ENCODE measurements at places on chromosomes 3 and 15.
A peak's percentile ranks its signal among the peaks of the same experiment; 100 is the strongest.

DNA sequence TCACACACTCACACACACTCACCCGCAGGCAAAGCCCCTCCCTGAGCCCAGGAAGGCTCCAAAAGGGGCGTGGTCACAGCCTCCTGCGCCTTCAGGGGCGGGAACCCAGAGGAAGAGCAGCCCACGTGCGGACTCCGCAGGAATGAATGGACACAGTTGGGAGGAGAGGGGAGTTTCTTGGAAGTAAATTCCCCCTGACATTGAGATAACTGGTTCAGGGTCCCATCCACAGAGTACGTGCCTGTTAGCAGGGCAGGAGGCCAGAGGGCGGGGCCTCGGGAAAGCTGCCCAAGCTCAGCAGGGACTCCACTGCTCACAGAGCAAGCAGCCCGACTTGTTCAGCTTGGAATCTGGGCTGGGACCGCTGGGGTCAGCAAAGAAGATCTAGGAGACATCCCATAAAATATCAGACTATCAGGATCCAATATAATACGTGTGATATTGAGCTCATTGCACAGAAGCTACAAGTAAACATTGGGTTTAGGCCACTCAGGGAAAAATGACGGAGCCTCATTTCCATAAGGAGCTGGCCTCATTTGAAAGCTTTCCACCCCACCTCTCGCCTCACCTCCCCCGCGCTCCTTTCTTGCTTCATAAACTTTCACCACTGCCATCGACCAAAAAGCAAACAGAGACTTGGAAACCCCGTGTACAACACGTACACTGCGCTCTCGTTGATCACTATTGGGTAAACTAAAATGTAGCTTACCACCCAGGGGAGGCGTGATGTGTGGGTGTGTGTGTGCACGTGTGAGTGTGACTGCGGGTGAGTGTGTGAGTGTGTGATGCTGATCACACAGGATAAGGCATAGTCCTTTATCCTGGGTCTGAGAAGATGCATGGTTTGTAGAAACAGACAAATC is 36.0 kb downstream of the TM2D3 start:
- no peak for DNase-seq

GRCh38 chr15:48754011-48754410 is 56.9 kb downstream of the CEP152 start:
- DNase-seq: no peak

DNA sequence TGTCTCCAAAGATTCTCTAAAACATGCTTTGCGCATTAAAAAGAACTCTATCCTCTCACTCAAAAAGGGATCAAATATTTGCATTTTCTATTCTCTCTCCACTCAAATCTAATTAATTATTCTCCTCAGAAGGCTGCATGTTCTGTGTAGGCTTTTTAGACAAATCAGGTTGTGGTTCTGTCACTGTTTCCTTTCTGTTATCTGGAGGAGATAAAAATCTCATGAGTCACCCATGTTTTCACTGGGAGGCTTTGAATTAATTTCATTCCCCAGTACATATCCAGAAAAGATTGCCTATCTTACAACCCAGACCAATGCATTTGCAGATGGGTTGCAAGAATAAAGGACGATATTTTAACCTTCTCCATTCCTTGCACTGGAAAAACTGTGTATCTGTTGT is 446.5 kb downstream of the GRM7 start:
- DNase-seq: no peak

GRCh38 chr3:56309465-56309864 is 158.8 kb downstream of the ERC2 start:
- DNase-seq: no peak

DNA sequence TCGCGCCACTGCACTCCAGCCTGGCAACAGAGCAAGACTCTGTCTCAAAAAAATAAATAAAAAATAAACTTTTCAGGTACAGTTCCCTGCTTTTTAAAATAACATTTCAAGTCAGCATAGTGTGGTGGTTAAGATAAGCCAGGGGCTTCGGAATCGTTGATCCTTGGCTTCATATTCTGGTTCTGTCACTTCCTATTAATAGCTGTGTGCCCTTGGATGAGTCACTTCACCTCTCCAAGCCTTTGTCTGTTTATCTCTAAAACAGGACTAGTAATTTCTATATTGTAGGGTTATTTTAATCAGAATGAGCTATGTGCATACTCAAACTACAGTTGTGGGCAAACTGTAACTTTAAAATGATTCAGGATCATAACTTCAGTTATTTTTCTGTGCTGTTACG is 53.8 kb upstream of the SENP5 start:
- DNase-seq: no peak

- DNase-seq: no peak
Measured at GRCh38 chr3:56748663-56749231, 53.0 kb downstream of the ARHGEF3 start.

DNA sequence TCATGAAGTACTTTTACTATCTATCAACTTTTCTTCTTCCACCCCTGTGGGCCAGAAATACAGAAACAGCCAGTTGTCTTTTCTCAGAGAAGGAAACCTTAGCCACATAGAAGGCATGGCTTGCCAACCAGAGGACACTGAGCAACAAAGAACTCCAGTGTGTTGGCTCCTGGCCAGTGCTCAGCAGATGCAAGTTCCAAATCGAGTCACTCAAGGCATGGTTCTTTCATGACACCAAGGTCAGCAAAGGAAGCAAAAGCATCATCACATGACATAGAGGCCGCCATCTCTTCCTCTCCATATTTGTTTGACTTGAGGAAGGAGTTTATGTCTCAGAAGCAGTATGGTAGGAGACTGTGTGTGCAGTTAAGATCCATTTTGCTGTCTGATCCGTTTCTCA is 92.2 kb downstream of the MYLK start:
- no peak for DNase-seq

DNA sequence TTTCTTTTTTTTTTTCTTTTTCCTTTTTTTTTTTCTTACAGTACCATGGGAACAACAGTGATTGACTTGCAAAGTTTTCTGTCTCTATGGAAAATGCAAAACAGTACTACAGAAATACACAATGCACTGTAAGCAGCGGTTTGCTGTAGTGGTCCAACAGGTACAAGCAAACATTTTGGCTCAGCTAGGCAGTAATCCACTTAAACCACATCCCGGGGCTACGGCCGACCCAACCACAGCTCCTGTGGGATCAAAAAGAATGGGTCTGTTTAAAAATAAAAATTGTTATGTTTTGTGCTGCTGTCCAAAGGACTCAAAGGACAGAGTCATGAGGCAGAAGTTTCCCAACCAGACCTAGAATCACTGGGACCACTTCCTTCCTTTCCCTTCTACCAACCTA is 667.1 kb upstream of the ADAMTS9 start:
- no peak for DNase-seq

GRCh38 chr3:48952510-48953118 is 34.0 kb downstream of the ARIH2 start:
- DNase-seq: peak; percentile 24

GRCh38 chr3:62007036-62007435 is 366.3 kb downstream of the FEZF2 start:
- no peak for DNase-seq
